Lower leg skin (tissue), 4 donors: ENCODE measurements at places on chromosomes 2 and 18.

GRCh38 chr2:10237392-10238321 is 65.0 kb upstream of the HPCAL1 start:
- DNase-seq: no peak

- no peak for DNase-seq
Observed at GRCh38 chr2:231807020-231807419, 20.8 kb downstream of the COPS7B start.

- no peak for DNase-seq
Observed at GRCh38 chr18:12652861-12653401, 5.0 kb downstream of the SPIRE1 start.

GRCh38 chr18:77341527-77342325 is 92.1 kb downstream of the GALR1 start:
- DNase-seq: no peak

GRCh38 chr2:138369856-138370255 is 131.7 kb upstream of the SPOPL start:
- no peak for DNase-seq

DNA sequence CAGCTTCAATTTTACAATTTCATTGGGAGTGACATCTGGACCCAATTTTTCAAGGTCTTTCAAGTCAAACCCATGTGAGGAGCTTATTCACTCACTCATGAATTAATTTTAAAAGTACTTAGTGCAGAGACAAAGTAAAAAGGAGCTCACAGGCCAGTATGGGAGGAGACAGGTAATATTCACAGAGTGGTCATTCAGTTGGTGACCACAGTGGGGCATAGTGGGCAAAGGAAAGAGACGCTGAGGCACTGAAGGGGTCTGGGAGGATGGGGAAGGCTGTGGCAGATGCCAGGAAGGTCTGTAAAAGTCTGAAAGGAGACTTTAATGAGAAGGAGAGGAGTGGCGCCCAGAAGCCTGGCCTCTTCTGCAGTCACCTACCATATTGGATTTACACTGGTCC is 76.0 kb downstream of the CD8B2 start:
- no peak for DNase-seq

DNA sequence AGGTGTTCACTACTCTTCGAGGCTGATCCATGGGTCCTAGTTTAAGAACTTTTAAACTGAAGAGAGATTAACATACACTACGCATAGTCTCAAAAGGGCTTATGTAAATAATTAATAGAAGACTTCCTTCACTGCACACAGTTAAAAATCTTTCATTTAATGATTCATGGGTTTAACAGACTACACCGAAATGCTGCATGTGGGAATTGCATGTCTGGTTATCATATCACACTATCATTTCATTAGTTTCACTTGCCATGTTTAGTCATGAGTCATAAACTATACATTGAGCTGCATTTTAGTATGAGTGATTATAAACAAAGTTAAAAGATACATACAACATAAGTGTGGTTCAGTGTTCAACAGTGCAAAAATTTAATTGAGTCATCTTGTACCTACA is 31.2 kb downstream of the GLS start:
- DNase-seq: no peak

DNA sequence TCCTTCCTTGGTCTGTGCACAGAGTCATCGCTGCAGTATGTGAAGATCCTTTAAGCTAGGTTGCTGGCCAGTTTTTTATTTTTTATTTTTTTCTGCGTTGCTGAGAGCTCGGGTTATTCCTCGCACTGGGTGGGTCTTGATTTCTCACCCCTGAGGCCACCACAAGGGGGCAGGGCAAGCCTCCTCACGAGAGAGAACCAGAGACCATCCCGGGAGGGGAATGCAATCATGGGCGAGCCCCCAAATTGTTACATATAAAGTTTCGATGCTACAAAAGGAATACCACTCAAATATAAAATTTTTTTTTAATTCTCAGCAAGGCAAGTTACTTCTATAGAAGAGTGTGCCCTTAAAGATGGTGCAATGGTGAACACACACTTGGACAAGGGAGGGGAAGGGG is 24.9 kb downstream of the HTR2B start:
- DNase-seq: no peak

DNA sequence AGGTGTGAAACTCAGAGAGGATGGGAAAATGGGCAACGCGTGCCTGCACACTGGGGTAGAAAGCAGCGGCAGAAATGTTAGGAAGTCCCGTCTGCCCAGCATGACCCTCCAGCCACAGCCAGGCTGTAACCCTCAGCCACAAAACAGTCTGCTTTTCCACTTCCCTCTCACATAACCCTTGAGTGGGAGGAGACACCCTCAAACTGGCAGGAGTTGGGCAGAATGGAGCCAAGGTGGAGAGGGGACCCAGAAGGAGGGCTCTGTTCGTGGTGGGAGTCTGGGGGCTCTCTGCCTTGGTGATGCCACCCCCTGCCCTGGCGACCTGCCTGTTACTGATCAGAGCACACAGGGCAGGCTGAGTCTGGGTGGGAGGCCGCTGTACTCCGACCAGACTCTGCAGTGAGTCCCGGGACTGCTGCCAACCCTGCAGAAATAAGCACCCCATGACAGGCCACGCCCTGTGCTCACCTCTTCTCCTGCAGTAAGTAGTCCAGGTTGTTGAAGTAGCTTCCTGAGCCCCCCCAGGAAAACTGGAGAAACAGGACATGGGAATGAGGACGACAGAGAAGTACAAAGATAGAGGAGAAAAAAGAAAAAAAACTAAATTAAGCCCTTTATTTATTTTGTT is 16.0 kb downstream of the FAM178B start:
- DNase-seq: no peak

DNA sequence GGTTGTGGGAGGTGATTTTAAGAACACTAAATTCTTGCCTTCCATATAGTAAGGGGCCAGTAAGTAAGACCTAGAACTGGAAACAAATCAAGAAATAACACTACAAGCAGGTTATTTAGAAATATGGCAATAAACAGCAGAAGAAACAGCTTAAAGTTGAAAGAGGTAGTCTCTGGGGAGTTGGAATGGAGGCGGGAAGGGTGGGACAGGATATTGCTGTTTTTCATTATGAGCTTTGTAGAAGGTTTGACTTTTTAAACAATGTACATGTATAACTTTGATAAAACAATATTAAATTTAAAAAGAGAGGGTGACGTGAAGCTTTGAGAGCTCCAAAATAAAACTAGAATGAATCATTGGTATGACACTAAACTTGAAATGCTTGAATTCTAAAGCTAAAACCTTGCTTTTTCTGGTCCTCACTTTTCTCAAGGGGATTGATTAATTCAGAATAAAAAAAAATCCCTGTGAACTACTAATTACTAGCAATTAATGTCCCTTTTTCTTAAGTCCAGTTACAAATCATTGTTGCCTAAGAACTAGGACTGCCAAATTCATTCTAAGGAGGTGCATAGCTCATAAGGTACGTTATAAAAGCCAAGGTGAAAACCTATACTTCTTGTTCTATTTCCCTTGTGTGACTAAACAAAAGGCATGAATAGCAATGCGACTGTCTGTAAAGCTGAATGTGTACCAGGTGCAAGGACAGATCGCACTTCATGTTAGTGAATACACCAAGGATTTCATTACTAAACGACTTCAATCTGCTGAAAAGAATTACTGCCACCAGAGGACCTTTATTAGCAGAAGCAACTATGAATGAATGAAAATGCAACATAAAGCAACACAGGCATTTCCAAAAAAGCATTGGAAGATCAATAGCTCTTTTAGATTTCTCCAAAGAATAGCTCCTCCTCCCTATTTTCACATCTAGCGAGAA is 177.5 kb downstream of the RBM43 start:
- DNase-seq: no peak

GRCh38 chr18:69138088-69138487 is 262.6 kb upstream of the DOK6 start:
- DNase-seq: no peak

- DNase-seq: no peak
Observed at GRCh38 chr2:219286436-219287115, 7.4 kb downstream of the DNAJB2 start.

GRCh38 chr2:160345071-160345764 is 145.1 kb upstream of the ITGB6 start:
- DNase-seq: no peak

DNA sequence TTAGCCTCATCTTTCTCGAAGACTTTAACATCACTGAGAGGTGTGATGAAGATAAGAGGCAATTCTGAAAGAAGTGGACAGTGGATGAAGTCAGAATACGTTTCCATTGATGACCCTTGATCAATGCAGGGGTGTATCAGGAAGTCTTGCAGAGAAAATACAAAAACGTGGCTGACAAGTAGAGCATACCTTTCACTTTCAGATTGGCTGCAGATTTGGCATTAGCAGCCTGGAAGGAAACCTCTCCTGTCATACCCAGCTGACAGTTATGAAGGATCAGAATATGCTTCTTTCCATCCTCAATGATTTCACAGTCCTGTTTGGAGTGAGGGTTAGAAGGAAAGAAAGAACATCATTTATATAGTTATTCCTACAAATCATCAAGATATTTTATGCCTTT is 152.5 kb downstream of the PLEKHA3 start:
- no peak for DNase-seq

- peak; percentile 73 for DNase-seq
Observed at GRCh38 chr18:47594621-47595086, 335.8 kb downstream of the SMAD2 start.

DNA sequence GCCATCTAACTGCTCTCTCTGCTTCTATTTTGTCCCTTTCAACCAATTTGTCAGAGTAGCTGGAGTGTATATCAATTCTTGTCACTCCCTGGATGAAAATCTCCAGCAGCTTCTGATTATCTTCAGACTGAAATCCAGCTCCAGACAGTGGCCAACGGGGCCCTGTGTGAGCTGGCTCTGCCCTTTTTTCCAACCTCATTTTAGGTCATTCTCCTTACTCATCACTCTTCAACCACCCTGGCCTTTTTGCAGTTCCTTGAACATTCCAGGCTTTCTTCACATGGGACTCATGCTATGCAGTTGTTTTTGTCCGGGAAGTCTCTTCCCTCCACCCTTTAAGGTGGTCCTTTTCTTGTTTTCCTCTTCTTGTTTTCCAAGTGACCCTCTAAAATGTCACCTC is 15.4 kb upstream of the FAP start:
- DNase-seq: no peak

GRCh38 chr2:207791579-207792243 is 22.0 kb upstream of the FZD5 start:
- DNase-seq: no peak

- peak; percentile 70 for DNase-seq
Observed at GRCh38 chr2:70922235-70923234, 13.2 kb upstream of the ATP6V1B1 start.

- no peak for DNase-seq
Observed at GRCh38 chr2:137976274-137976673, 12.0 kb downstream of the HNMT start.

DNA sequence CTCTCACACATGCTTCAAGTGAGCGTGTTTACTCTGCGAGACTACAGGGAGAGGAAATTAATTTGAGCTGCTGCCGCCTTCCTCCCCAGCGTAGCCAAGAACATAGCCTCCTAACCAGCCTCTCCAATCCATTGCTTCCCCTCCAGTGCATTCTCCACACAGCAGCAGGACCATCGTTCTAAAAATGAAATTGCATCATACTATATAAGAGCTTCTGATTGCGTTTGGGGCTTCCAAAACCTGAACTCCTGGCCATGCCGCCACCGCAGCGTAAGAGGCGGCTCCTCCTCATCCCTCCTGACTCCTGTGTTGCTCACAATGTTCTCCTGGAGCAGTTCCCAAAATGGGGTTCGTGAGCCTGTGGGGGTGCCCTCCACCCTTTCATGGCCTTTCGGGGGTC is 142.1 kb downstream of the MYT1L start:
- no peak for DNase-seq

- no peak for DNase-seq
Observed at GRCh38 chr2:24469148-24469650, 21.9 kb upstream of the NCOA1 start.

- no peak for DNase-seq
Observed at GRCh38 chr2:72003124-72003523, 144.5 kb downstream of the CYP26B1 start.

- no peak for DNase-seq
Observed at GRCh38 chr18:58095222-58095621, 51.2 kb downstream of the NEDD4L start.

DNA sequence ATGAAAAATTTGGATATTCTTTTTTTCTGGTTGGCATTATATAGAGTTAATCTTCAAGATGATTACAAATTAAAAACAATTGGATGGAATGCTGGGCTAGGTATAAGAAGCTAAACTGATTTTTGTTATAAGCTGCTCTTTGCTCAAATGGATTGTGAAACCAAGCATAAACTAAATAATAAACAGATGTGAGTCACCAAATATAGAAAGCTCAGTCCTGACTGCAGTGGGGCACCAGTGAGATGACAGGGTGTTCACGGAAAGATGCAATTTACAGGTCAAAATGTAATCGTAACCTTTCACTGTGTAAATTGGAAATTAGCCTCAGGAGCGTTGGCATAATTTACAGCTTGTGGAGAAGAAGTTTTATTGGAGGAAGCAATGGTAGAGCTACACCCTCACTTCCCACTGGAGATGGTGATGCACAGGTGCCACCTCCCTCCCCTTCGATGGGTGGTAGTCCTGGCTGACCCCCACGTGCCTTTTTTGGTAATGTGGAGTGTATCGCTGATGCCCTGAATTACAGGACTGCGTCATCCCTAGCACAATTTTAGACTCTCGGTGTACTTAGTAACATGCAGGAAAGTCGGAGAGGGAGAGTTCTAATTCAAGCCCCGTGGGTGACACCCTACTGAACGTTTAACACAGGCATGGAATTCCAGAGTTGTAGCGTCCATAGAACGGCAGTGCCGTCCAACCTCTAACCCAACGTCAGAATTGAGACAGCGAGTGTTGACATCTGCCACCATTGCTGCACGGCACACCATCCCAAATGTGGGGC is 73.9 kb upstream of the NFATC1 start:
- DNase-seq: no peak

DNA sequence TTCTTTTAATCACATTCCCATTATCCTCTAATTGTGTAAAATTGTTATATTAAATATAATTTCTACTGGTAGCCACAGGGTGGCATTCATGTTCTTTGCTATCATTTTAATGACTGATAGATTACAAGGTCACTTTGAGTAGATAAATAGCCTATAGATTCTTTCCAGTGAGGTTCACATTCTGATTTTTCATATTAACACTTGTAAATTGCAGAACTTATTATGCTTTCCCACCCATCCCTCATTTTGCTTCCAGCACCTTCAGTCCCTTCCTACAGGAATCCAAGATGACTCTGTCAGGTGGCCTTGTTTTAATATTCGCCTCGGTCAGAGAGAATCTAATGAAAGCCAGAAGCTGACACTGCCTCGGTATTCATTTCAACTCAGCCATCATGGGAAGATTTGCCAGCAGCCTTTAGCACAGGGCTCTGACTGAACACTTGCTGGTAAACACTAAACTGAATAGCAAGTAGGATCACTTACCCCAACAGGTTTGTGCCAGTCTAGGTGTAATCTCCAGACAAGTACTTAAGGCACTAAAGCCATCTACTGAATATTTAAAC is 101.2 kb upstream of the FSHR start:
- DNase-seq: no peak
